CD4-positive, CD25-positive, alpha-beta regulatory T cell (primary cell): ENCODE measurements at places on chromosomes 12 and 14.
A peak's percentile ranks its signal among the peaks of the same experiment; 100 is the strongest.

DNA sequence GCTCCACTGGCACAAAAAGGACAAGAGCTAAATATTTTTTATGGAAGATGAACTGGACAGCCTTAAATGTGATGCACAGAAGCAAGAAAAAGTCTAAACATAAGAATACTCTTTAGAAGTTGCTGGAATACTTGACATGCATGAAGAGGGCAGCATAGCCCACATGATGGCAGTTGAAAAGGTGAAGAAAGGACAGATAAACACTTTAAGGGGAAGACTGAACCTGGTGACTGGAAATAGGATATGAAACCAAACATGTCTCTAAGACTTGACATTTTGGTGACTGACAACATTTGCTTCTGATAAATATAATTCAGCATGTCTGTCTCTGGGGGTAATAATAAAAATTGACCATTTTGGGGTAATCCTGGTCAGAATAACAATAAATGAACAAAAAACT is 273.1 kb downstream of the CCDC91 start:
- H3K4me3 ChIP-seq = no peak overlapping the region
- no peaks in the 10 kb centered on the region for H3K4me1 ChIP-seq
- H3K27ac ChIP-seq = no peak overlapping the region

GRCh38 chr14:74835645-74836250 is 40.2 kb downstream of the PROX2 start:
- peak overlapping the region; percentile 84 for H3K27ac ChIP-seq
- H3K4me1 ChIP-seq = peaks cover 40% of the 10 kb centered on the region
- peaks cover 12% of the 10 kb centered on the region for H3K36me3 ChIP-seq
- no peaks in the 10 kb centered on the region for H3K27me3 ChIP-seq
- no peak for DNase-seq

GRCh38 chr12:42725809-42726208 is 136.3 kb upstream of the PRICKLE1 start:
- no peaks in the 10 kb centered on the region for H3K27me3 ChIP-seq
- no peak for DNase-seq
- H3K27ac ChIP-seq = no peak overlapping the region
- H3K36me3 ChIP-seq = no peaks in the 10 kb centered on the region

DNA sequence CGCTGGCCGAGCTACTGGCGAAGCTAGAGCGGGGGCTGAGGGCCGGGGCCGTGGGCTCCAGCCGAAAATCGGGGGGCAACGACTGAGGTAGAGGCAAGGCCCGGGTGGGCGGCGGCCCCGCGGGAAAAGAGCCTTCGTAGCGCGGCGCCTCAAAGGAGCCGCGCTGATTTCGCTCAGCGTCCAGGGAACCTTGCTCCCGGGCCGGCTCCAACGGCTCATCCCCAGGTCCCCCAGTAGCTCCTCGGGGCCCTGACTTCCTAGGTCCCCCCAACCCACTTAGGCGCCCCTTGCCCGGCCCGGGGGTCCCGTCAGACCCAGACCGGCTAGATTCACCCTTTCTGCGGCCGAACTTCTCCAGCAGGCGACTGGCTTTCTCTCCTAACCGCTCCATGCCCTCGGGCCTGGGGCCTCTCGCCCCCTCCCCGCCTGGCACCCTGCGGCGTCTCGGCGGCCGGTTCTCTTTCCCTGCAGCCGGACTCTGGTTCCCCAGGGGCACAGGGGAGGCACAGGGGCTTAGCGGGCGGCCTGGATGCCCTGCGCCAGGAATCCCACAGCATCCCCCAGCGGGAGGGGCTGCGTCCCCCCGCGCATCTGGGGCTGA is 375 bp downstream of the AJUBA start:
- H3K27me3 ChIP-seq = peaks cover 4% of the 10 kb centered on the region
- no peak for DNase-seq
- no peak overlapping the region for H3K27ac ChIP-seq
- peaks cover 33% of the 10 kb centered on the region for H3K4me1 ChIP-seq
- H3K4me3 ChIP-seq = no peak overlapping the region

GRCh38 chr14:79709573-79709972 is 501.7 kb downstream of the DIO2 start:
- no peaks in the 10 kb centered on the region for H3K36me3 ChIP-seq
- no peak overlapping the region for H3K4me3 ChIP-seq
- no peaks in the 10 kb centered on the region for H3K27me3 ChIP-seq
- H3K4me1 ChIP-seq = no peaks in the 10 kb centered on the region
- H3K27ac ChIP-seq = no peak overlapping the region

- no peaks in the 10 kb centered on the region for H3K36me3 ChIP-seq
- no peaks in the 10 kb centered on the region for H3K27me3 ChIP-seq
- peak; percentile 93 for DNase-seq
- no peak overlapping the region for H3K27ac ChIP-seq
- no peak overlapping the region for H3K4me3 ChIP-seq
- H3K4me1 ChIP-seq = peaks cover 7% of the 10 kb centered on the region
Measured at GRCh38 chr12:110698171-110698902, 9.4 kb upstream of the HVCN1 start.

- DNase-seq = no peak
- H3K27me3 ChIP-seq = no peaks in the 10 kb centered on the region
- no peaks in the 10 kb centered on the region for H3K36me3 ChIP-seq
Measured at GRCh38 chr14:85296456-85297210, 233.3 kb upstream of the FLRT2 start.

DNA sequence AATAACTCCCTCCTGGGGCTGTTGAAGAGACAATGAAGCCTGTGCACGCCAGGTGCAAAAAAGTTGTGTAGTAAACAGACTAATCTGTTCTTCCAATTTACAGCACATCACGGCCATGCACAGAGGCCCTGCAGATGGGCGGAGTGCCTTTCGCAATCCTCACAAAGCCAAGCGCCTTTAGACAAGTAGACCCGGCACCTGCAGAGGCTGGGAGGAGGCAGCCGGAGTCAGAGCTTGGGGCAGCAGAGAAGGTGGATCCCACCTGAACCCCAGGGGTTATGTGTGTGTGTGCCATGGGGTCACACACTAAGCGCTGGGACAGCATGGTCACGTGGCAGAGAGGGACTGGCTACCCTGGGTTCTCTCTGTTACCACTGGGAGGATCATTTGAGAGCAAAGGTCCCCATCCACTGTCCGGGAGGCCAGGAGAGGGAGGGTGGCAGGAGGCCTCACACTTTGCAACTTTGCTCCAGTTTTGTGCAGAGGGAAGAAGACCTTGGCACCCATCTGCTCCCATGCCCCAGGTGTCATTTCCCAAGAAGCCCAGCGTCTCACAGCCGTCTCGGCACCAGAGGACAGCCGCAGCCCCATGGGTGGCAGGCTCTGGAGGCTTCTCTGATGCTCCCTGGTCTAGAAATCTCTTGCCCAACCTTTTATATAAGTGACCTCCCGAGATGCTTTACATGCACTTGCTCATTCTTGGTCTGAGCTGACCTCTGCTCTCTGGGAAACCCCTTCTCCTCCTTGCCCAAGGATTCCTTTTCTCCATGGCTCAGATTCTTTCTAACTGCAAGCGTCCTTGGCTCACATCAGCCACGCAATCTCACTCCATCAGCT is 80.0 kb upstream of the DICER1 start:
- no peak for DNase-seq
- no peaks in the 10 kb centered on the region for H3K27me3 ChIP-seq

DNA sequence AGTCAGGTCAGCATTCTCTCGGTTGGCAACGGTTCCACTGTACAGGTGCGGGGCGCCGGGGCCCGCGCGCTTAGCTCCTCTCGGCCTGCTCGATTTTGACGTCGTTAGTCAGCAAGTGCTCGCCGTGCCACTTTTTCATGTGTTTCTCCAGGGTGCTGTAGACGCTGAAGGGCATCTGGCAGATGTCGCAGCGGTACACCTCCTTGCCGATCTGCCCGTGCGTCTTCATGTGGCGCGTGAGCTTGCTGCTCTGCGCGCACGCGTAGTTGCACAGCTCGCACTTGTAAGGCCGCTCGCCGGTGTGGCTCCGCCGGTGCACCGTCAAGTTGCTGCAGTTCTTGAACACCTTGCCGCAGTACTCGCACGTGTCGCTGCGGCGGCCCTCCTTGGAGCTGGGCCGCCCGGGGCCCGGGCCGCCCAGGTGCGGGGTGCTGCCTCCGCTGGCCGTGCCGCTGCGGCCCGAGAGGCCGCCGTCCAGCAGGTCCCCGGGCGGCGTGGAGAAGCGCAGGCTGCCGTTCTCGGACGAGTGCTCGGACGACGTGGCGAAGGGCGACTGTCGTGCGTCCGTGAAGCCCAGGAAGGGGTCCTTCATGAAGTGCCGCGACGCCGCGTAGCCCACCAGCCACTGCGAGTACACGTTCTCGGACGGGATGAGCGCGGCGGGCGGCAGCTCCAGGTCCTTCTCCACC is 97.8 kb downstream of the BCL11B start:
- H3K4me3 ChIP-seq = no peak overlapping the region
- no peaks in the 10 kb centered on the region for H3K27me3 ChIP-seq
- H3K36me3 ChIP-seq = peaks cover 77% of the 10 kb centered on the region
- peaks cover 15% of the 10 kb centered on the region for H3K4me1 ChIP-seq
- DNase-seq = no peak

GRCh38 chr14:35789651-35790050 is 19.4 kb downstream of the RALGAPA1 start:
- H3K4me3 ChIP-seq = no peak overlapping the region
- no peaks in the 10 kb centered on the region for H3K36me3 ChIP-seq
- H3K27me3 ChIP-seq = no peaks in the 10 kb centered on the region
- H3K4me1 ChIP-seq = no peaks in the 10 kb centered on the region
- H3K27ac ChIP-seq = no peak overlapping the region

DNA sequence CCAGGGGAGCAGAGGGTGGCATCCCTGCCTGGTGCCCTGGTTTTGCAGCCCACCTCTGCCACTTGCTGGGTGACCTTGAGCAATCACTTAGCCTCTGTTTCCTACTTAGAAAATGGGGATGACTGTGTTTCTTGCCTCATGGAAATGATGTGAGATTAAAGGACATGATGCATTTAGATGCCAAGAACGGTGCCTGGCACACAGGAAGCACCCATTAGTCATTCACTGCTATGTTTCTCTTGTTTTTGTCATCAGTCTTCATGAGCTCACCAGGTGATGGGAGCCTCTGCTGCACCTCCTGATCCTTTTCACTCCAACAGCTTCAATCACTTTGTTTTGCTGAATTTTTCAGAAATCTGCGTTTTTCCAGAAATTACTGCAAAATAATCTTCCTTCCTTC is 23.6 kb upstream of the ATF1 start:
- peaks cover 86% of the 10 kb centered on the region for H3K36me3 ChIP-seq
- H3K4me1 ChIP-seq = no peaks in the 10 kb centered on the region
- DNase-seq = peak; percentile 16
- H3K4me3 ChIP-seq = no peak overlapping the region
- no peak overlapping the region for H3K27ac ChIP-seq
